ENCODE measurements at places on chromosomes 7 and 10.

- DNase-seq: no peak
Observed at GRCh38 chr10:88062385-88062784, 199.0 kb downstream of the PTEN start.

GRCh38 chr10:118800920-118801319 is 46.1 kb upstream of the CACUL1 start:
- no peak for DNase-seq

DNA sequence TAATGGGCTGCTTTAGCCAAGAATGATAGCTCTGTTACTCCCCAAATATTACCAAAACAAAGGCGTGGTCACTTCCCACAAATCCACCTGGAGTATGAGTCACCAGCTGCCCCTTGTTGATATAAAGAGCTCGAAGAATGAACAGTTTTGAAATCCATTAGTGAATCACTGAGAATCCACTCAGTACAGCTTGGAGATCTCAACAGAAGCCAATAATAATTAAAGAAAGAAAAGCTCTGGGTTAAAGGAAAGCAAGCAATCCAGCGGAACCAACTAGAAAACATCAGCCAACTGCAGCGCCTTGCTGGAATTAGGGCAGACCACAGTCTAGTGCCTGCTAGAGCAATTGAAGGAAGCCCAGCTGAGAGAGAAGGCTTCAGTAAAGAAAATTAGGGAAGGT is 576.0 kb upstream of the C7orf33 start:
- DNase-seq: no peak

DNA sequence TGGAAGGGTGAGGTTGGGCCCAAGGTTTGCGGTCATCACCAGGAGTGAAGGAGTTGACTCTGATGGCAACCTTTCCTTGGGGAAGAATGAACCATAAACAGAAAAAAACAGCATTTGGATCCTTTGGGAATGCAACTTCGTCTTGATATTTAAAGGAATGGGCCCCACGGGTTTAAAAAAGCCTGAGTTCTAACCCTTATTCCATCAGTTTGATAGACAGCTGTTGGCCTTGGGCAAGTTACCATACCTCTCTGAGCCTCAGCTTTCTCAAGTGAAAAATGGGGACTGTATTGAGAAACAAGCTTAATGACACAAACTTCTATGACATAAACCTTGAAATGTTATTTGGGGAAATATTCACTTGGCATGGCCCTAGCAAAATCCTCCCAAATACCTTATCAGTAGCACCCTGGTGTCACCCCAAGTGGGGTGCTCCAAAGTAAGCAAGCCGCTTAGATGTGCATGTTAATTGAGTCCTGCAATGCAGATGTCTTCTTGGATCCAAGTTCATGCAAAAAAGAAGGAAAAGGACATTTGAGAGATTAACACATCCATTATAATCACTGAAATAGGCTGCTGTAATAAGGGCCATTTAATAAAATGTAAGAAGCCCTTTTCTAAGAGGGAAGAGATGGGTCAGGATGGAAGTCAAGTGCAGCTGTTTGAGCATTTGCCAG is 13.8 kb downstream of the MXI1 start:
- DNase-seq: no peak

DNA sequence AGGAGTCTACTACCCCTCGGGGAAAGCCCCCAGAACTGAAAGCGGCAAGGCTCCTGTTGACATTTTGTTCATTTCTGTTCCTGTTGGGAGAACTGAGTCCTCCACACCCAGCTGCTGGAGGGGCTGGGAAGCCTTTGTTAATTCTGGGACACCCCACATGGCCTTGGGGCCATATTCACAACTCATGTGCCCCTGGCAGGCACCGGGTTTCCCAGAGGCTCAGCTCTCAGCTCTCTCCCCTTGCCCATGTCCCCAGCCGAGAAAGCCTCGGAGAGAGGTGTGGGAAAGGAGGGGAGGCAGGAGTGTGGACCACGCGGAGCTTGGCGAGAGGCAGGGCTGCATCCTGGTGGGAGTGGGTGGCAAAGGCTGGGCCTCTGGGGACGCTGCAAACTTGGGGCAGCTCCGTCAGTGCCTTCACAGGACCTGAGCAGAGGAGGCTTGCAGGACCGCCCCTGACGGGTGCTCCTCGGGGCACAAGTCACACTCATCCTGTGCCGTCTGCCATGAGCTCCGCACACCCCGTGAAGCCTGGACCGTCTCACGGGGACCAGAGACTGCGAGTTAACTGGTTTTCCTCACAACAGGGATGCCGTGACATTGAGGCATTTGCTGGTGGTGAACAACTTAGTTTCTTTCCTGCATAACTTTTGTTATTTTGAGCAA is 140.9 kb downstream of the DNAJB6 start:
- DNase-seq: no peak

DNA sequence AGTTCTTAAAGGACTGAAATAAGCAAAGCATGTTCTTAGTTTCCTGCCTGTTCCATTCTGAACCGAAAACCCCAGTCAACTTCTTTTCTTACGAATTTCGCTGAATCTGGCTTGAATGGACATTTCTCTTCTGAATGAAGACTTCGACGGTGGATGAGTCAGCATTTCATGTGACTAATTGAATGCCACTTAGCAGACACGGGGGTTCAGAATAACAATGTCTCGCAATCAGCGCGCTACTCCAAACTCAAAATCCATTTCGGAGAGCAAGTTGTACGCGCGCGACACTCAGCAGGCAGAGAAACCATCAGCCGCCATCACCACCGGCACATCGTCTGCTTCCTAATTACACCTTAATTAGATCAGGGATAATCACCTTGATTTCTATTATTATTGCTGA is 239.0 kb upstream of the KLF6 start:
- no peak for DNase-seq
